T1000 (cell line): ENCODE measurements at places on chromosomes 13 and 19.

- DNase-seq = no peak
These were observed 8.6 kb downstream of the RPS9 start for GRCh38 chr19:54209058-54209810.

- no peak for DNase-seq
These were observed 340.6 kb downstream of the ENOX1 start for GRCh38 chr13:43446126-43446525.

- DNase-seq = no peak
These were observed 951.3 kb upstream of the PRR20A start for GRCh38 chr13:56189439-56189838.

DNA sequence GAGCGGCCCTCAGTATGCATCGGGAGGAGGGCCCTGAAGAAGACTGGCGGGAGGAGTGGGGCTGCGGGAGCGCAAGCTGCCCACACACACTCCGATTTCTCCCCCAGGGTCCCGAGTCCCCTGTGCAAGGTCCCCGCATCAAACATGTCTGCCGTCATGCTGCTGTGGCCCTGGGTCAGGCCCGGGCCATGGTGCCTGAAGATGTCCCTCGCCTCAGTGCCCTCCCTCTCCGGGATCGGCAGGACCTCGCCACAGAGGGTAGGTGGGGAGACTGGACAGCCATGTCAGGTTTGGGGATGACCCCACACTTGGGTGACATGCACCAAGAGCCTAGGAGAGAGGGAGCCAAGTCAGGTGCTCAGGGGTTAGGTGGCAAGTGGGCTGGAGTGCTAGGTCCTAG lies 4.7 kb downstream of the KMT2B start:
- DNase-seq = no peak

DNA sequence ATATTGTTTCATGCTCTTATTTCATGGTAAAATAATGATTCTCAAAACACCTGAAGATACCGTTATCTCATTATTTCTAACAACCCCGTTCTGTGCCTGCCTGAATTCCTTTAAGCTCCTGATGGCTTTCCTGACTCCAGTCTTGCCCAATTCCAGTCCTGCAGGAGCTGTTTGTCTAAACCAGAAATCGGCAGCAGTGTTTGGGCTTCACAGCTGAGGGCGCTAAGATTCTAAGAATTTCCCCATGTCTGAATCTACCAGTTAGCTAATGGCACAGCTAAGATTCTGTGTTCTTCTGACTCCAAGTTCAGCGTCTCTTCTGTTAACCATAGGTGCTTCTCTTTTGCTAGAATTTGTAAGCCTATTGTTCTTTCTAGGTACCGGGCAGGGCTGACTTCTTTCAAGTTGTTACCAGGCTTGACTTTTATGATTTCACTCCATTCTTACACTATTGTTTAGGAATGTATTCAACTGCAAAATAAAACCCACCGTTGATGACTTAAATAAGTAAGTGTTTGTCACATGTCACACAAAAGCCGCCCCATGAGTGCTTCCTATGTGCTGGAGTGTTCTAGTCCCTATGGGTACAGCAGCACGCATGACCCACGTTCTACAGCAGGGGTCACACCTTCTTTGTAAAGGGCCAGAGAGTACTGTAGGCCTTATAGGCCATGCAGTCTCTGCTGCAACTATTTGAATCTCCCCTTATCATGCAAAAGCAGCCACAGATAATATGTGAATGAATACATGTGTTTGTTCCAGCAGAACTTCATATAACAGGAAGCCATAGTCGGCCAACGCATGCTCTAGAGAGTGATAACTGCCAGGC lies 168.3 kb upstream of the RNF113B start:
- DNase-seq = no peak

- DNase-seq = no peak
These were observed 5.1 kb upstream of the DHDH start for GRCh38 chr19:48928164-48929025.

- DNase-seq = peak; percentile 66
These were observed 6.8 kb upstream of the ARRDC2 start for GRCh38 chr19:18000915-18001776.

GRCh38 chr19:23716792-23717191 lies 29.8 kb upstream of the ZNF675 start:
- no peak for DNase-seq

- DNase-seq = peak; percentile 46
These were observed 24.7 kb downstream of the RASA3 start for GRCh38 chr13:114107686-114108081.

GRCh38 chr13:43720780-43721397 lies 65.9 kb downstream of the ENOX1 start:
- DNase-seq = no peak

GRCh38 chr19:40157059-40157458 lies 34.2 kb upstream of the MAP3K10 start:
- no peak for DNase-seq

DNA sequence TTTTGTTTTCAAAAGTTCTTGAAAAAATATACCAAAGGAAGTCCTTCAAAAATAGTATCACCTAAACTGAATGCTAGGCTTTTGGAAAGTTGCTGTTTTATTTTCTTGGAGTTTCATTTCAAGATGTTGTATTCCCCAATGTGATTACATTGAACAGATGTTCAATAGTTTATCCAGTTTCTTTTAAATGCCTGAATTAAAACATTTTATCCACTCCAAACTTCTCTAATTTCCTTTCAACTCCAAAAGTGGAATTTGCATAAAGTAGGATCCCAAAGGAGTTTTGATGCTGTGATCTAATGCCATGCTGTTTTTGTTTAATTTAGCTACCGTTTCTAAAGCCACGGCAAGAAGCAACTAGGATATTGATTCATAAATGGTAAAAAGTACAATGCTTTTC lies 892.5 kb upstream of the SLC10A2 start:
- DNase-seq = no peak

DNA sequence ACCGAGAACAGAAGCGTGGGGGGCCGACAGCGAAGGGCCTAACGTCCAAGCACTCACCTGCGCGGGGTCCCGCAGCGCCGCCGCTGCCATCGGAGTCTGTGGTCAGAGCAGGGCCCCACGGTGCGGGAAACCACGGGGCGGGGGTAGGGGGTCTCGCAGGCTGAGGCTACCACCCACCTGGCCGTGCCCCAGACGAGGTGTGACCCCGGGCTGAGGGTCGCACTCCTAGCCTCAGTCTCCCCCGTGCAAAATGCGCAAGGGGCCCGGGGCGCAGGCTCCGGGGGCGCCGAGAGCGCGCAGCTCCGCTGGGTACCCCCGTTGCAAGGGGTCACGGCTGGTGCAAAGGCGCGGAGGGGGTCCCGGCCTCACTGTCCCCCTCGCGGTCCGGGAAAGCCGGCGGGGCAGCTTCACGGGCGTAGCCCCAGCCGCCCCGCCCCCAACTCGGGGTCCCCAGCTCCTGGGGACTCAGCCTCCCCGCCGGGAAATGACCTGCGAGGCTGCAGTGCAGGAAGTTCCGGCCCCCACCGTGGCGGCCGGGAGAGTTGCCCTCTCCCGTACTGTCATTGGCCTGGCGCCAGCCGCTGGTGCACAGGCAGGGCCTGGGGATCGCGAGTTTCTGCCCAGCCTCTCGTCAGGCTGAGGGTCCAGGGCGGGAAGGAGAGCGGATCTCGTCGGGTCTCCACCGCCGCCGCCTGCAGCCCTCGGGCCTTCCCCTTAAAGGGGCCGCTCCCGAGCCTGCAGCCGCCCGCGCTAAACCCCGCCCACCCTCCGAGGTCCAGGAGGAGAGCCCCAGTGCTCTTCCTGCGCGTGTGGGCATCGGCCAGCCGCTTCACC lies at the start of gene ZNF792:
ZNF792 (minus strand) TSS at position 657 of the 834 bp plus-strand sequence; CDS start at position 90, 567 bp downstream.
- DNase-seq = peak; percentile 13

GRCh38 chr19:41848666-41849065 lies 3.8 kb downstream of the DMRTC2 start:
- no peak for DNase-seq

GRCh38 chr13:39578821-39579291 lies 24.1 kb downstream of the LHFPL6 start:
- no peak for DNase-seq

- no peak for DNase-seq
These were observed 11.2 kb upstream of the CEACAM21 start for GRCh38 chr19:41564515-41565378.

DNA sequence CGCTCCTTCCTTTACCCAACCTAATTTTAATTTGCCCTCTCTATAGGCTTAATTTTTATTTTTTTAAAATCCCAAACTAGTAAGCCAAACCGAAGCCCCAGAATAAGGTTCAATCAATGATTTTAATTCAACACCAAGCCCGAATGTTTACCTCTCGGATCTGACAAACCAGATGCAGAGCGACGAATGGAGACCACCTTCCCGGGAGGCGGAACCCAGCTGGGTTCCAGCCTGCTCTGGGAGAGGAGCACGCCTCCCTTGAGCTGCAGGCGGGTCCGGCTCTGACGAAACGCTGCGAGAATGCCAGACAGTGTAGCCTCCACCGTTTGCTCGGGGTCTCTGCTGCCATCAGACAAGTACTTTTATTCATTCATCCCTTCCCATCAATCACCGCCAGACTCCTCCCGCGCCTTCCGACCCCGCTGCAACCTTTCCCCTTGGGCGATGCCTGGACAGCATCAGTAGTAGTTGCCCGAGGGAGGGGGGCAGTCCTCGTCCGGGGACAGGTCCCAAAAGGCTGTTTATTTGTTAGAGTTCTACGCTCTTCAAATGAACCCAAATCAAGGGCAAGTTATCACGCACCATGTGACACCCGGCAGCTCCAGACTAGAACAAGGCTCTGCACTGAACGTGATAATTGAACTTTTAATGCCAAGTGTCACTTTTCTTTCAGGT lies 752 bp upstream of the EDNRB start:
- no peak for DNase-seq

- no peak for DNase-seq
These were observed 68.2 kb downstream of the LMO7 start for GRCh38 chr13:75704194-75704926.

DNA sequence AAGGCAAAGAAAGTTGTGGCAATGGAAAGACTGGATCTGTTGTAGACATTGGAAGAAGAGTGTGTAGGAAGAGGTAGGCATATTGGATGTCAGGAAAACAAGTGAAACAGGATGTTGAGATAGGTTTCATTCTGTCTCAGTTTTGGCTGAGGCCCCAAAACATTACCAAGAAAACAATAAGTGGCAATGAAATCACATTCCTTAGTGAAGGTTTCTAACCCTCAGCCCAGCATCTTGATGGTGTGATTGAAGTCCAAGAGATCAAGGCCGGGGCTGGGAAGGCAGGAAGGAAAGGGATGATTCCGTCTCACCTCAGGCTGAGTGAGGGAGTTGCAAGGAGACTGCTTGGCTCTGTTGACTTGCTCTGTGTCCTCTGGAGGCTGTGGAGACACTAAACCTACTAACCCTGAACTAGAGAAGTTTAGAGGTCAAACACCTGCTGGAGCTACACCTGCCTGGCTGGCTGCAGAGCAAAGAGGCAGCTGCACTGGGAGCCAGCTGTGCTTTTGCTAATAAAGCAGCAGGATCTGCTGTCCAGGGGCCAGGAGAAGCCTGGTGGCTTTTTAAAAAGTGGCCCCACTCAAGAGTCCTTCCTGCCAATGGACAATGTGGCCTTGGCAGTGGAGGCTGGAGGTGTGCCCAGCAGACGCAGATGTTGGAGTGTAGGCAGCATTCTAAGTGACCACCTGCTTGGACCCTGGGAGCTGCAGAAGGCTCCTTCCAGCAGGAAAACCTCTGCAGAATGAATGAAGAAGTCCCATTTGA lies 53.6 kb downstream of the DGKH start:
- DNase-seq = no peak

GRCh38 chr13:34034411-34034810 lies 216.5 kb downstream of the RFC3 start:
- DNase-seq = no peak

DNA sequence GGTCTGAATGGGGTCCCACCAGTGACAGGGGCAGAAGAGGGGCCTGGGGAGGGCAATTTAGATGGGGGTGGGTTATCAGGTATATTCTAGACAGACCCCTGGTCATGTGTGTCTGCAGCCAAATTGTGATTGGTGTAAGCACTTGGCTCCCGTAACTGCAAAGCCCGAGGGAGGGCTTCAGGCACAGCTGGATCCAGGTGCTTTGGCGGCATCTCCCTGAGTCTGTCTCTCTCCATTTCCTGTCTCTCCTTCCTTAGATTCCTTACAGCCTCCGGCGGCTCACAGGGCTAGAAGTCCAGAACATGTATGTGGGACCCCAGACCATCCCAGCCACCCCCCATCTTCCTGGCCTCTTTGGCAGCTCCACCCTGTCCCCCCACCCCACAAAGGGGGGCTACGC lies 31.4 kb downstream of the DHX34 start:
- no peak for DNase-seq

- no peak for DNase-seq
These were observed 248.4 kb upstream of the TSHZ3 start for GRCh38 chr19:31597616-31598015.

- no peak for DNase-seq
These were observed 358.5 kb upstream of the PCDH9 start for GRCh38 chr13:67588607-67589006.

DNA sequence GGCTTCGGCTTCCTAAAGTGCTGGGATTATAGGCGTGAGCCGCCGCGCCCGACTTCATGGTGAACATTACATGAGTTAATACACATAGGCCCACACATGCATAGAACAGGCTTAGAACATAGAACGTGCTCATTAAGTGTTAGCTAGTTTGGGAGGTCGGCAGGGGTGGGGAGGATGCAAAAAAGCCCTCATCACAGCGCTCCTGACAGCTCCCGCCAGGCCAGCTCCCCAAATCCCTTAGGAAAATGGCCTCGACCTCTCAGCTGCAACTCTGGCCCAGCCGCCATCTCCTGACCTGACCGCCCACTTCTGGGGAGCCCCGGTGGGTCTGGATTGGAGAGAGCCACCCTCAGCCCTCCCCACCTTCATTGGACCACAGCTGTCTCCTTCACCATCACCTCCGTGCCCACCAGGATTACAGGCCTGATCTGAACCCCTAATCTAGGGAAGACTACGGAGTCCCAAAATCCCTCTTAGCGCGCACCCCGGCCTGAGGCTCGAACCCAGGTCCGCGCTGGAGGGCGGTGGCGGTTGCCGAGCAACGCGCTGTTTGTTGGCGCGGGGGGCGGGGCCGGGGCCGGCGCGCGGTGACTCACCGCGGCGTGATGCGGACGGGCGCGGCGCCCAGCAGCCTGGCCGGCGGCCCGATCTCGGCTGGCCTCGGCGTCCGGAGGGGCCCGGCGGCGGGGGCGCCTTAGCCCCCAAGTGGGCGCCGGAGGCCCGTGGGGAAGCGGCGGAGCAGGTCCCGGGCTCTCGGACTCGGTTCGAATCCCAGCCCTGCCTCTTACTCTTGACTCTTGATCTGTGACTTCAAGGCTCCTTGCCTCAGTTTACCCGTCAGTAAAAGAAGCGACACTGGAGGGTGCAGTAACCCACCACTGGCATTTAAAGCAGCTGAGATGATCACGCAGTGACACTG lies 26.7 kb upstream of the NANOS3 start:
- peak; percentile 80 for DNase-seq

- no peak for DNase-seq
These were observed 10.2 kb downstream of the TSC22D1 start for GRCh38 chr13:44565881-44566280.

- DNase-seq = no peak
These were observed 35.8 kb downstream of the ZNF473 start for GRCh38 chr19:50061650-50062049.

DNA sequence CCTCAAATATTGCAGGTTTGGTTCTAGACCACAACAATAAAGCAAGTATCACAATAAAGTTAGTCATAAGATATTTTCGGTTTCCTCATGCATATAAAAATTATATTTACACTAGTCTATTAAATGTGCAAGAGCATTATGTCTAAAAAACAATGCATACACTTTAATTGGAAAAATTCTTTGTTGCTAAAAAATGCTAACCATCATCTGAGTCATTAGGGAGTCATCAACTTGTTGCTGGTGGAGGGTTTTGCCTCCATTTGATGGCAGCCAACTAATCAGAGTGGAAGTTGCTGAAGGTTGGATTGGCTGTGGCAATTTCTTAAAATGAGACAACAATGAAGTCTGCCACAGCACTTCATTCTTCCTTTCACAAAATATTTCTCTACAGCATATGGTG lies 422.3 kb upstream of the GPC6 start:
- DNase-seq = no peak
